ENCODE measurements at places on chromosomes 13 and 19.

- DNase-seq: no peak
Observed at GRCh38 chr13:94168783-94169453, 310.6 kb downstream of the DCT start.

DNA sequence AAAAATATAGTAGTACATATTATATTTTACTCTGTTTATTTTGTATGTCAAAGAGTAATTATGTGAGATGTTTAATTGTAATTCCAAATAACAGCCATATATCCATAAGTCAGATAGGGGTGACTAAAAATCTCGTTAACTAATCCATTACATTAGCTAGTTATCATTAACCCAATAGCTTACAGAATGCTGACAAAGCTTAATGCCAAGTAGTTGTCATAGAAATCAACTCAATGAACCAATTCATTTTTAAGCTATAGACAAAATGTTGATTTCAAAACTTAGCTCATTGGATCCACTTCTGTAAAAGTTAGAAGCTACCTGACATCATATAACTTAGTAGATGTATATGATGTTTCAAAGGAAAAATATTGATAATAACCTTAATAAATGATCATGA is 206.7 kb upstream of the SLITRK1 start:
- no peak for DNase-seq

GRCh38 chr19:42475366-42475765 is 32.6 kb upstream of the CXCL17 start:
- no peak for DNase-seq

DNA sequence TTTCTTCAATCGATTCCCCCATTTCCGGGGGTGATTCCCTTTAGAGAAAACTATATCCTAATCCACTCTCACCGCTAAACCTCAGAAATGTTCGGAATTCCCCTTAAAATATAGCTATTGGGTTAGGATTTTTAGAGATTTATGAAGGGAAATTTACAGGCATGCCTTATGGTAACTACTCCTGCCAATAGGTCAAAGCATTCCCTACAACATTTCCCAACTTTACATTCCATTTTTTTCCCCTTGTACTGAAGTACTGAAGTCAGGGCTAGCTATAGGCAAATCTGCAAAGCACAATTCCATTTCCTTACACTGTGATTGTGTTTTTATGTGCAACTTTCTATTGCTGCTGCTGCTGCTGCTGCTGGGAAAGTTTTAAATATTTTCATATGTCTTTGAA is 2.1 kb downstream of the EDNRB start:
- DNase-seq: no peak

GRCh38 chr19:46621191-46622117 is 3.4 kb downstream of the PTGIR start:
- DNase-seq: no peak

DNA sequence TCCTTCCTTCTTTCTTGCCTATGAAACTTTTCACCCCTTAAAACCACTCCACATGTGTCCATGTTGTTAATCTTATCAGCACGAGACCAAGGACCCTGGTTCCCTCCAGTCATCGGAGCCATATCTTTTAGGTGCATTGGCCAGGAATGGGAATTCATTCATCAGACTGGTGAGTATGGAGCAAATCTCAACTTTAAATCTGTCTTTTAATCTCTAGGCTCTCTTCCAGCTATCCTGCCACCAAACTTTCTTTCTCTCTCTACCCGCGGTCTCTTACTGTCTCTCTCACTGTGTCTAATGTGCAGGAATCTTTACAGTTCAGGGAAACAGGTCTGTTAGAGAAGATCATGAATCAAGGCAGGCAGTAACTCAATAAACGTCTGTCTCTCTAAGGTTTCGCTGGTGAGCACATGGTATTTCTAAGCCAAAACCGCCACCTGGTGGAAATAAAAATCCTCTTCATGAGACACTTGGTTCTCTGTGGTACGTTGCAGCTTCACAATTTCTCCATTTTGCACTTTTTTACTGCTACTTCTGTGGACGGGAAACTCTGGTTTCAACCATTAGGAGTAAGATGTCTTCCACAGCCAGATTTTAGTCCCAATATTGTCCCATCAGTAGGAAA is 16.1 kb downstream of the LGALS16 start:
- DNase-seq: peak; percentile 58

DNA sequence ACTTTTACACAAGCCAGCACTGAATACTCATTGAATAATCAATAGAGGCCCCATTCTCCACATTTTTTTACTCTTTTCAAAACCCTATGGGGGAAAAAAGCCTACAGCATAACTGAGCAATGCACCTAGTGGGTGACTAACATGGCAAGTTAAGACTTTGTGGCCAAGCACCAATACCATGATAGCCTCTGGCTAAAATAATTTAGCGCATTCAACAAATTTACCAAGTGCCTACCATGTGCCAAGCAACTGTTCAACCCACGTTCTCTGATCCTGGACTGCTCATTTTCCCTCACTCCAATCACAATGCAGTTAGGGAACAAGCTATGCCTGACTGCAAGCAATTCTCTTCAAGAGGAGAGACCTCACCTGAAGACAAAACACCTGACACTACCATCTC is 3.0 kb downstream of the ANKRD10 start:
- no peak for DNase-seq

DNA sequence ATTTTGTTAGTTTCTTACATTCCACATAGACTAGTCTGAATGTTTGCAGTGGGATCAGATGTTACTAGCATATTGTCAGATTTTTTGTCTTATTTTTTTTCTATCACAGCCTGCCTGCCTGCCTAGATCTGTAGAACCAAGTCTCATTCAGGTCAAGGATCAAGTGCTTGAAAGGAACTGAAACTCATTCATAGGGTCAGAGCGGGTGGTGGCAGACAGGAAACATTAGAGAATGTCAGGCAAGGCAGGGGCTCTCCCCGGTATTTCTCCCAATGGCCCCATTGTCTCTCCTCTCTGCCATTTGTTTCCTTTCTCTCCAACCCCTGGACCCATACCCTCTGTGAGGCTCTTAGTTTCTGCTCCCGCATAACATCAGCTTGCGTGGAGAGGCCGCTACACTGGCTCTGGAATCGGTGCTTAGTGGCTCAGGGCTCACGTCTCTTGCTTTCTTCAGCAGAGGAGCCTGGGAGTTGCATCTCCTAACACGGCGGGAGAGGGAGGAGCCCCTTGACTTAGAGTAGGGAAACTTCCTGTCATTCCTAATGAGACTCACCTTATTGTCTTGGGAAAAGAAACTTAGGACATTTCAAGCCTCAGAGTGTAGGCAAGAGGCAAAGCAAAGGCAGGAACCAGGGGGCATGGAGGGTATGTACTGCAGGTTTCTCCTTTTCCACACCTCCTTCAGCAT is 35.6 kb upstream of the SPATA13 start:
- no peak for DNase-seq

DNA sequence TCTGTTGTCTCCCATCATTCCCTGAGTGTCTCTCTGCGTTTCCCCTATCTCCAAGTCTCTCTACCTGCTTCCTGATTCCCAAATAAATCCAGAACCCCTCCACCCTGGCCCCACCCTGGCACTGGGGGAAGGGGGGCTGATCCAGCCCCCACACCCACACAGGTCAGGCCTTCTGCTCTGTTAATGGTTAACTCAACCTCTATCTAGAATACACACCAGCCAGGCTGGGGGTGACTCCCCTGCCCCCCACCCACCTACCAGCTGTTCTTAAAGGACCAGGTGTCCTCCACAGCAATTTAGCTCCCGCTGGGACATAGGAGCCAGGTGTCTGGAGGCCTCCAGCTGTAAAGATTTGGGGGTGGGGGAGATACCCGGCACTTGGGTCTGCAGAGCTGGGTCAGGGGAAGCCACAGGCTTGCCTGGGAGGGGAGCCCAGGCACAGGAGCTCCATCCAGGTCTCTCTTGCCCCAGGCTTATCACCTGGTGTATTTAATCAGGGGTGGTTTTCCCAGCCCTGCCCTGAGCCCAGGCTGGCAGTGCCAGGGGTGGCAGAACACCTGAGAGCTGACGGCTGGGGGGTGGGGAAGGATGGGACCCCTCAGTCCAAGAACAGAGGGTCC is 3.9 kb downstream of the IRF2BP1 start:
- peak; percentile 24 for DNase-seq

- DNase-seq: no peak
Observed at GRCh38 chr13:54029226-54029625, 1000.6 kb downstream of the OLFM4 start.

DNA sequence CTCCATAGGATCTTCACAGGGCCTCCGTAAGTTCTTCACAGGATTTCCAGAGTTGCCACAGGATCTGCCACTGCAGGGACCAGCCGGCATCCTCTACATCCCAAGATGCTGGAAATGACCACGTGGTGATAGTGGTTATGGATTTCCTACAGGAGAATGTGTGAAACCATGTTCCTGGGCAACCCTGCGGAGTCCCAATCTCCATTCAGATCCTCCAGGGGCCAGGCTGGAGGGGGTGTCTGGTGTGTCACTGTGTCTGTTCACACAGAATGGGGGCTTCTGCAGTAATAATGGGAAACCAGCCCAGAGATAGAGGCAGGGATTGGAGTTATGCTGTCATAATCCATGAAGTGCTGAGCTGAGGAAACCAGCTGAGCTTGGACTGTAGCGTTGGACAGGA is 8.6 kb downstream of the LILRA6 start:
- no peak for DNase-seq

DNA sequence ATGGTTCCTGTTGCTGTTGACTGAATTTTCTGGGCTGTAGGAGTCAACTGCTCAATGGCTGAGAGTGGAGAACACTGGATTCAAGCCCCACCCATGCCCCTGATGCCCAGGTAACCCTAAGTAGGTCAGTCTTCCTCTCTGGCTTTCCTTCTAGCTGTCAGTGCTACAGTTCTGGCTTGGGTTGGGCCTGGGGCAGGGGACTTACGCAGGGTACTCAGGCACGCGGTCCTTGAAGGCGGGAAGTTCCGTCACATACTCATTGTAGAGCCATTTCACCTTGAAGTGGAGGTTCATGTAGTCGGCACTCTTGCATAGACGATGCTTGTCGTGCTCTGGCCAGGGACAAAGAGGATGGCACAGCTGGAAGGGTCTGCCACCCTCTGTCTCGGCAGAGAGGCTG is 55.6 kb downstream of the UNC13A start:
- no peak for DNase-seq

DNA sequence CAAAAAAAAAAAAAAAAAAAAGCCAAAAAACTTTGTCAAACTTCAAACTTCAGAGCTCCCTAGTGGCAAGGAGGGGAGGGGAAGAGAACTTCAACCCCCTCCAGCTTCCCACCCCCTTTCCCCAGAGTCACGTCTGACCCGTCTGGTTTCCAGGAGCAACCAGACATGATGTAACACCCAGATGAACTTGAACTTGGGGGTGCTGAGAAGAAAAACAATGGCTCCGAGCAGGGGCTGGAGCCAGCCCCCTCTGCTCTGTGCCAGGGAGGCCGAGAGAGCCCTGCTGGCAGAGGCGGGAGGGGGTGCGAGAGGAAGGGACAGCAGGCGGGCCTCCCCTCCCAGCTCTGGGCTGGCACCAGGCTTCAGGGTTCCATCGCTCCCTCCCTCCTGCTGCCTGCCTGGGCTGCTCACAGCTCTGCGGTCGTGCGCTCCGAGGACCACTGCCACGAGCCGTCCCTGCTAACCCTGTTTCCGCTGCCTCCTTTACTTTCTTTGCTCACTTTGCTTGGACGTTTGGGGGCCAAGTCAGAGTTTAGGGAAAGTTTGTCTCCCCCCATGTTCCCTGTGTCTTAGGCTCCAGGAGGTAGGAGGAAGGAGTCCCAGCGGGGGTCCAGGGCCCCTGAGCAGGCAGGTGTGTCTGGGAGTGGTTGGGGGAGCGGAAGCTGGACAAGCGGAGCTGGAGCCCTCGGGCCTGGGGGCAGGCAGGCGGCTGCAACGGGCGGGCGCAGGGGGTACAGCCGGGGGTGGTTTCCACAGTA is 11.1 kb downstream of the LYL1 start:
- no peak for DNase-seq

DNA sequence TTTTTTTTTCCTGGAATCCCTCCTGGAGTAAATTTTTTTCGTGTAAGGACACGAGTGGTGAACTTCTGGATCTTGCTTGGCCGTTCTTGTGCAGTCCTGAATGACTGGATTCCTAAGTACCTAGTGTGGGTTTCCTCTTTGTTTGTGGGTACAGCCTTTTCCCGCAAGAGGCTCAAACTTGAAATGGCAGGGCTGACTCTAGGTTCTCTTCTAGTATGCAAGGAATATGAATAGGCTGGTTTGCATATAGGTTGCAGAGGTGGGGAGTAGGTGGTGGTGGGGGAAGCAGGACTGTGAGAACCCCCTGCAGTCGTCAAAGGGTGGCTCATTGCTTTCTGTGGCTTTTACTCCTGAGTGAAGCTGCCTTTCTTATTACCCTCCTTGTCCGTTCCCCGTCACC is 13.6 kb downstream of the UBAC2 start:
- DNase-seq: no peak

- DNase-seq: no peak
Observed at GRCh38 chr13:113723410-113724015, 35.5 kb upstream of the TMEM255B start.

- DNase-seq: no peak
Observed at GRCh38 chr13:83048419-83048818, 833.9 kb downstream of the SLITRK1 start.

DNA sequence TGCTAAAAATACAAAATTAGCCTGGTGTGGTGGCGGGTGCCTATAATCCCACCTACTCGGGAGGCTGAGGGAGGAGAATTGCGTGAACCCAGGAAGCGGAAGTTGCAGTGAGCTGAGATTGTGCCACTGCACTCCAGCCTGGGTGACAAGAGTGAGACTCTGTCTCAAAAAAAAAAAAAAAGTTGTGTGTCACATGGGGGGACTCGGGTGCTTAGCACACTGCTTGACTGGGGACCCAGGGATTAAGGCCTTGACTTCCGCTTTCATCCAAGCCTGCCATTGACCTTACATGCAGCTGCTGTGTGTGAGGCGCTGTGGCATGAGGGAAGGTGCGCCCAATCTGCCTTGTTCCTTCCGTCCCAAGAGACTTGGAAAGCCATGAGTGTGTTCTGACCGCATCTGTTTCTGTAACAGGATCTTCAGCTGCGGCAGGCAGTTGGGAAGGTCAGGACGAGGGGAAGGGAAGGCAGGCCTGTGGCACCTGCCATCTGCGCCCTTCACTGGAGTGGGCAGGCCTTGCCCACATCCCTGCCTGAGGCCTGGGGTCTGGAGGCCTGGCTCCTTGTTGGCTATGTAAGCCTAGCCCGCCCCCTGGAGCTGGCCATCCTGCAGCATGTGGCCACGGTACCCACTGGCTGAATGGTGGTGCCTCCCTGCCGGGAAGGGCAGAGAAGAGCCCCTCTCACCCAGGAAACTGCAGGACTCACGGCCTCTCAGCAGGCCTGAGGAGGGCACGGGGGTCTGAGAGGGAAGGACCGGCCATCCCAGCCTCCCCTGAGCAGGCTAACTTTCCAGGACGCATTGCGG is 23.0 kb downstream of the PPP1R37 start:
- DNase-seq: no peak
